ENCODE measurements at places on chromosomes 2 and 18.

GRCh38 chr2:149329489-149330126, 779 bp upstream of the LYPD6 start:
- DNase-seq, result peak; percentile 82

DNA sequence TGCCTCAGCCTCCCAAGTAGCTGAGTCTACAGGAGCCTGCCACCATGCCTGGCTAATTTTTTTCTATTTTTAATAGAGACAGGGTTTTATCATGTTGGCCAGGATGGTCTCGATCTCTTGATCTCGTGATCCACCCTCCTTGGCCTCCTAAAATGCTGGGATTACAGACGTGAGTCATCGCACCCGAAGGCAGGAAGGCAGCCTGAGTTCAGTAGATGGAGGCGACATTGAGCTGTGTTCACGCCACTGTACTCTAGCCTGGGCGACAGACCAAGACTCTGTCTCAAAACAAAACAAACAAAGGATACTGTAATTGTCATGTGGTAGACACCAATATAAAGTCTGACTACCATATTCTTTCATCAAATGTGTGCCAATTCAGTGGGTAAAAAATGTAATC, 500.9 kb upstream of the DSEL start:
- no peak for DNase-seq

DNA sequence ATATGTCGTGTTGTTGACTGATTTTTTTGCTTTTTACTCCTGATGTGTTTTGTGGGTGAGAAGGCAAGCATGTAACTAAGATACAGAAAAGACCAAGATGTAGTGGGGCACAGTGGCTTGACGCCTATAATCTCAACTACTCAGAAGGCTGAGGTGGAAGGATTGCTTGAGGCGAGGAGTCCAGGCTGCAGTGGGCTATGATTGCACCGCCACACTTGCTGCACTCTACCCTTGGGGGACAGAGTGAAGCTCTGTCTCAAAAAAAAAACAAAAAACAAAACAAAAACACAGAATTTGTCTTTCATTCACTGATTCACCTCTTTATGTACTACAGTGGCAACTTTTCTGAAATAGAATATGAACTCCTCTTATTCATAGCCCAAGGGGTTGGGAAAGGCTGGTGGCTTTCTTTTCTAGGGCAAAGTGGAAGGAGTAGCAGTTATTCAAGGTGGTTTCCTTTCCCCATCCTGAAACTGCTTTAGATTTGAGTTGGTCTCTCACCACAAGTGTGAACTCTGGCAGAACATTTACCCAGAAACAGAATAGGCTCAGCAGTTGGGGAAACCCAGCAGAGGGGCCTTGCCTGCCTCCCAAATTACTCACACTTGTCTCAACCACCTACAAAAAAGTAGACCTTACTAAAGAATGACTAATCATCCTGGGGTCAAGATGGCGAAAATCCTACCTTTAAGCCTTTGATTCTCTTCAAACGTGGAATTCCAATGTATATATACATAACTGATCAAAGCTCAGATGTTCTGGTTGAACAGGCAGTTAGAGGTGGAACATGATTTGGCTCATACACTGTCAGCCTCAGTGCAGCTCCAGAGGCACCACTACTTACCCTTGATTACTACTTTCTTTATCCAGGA, 6.5 kb downstream of the TANK start:
- DNase-seq, result peak; percentile 63

- DNase-seq, result peak; percentile 2
Measured at GRCh38 chr18:49784427-49785185, 28.7 kb downstream of the ACAA2 start.

DNA sequence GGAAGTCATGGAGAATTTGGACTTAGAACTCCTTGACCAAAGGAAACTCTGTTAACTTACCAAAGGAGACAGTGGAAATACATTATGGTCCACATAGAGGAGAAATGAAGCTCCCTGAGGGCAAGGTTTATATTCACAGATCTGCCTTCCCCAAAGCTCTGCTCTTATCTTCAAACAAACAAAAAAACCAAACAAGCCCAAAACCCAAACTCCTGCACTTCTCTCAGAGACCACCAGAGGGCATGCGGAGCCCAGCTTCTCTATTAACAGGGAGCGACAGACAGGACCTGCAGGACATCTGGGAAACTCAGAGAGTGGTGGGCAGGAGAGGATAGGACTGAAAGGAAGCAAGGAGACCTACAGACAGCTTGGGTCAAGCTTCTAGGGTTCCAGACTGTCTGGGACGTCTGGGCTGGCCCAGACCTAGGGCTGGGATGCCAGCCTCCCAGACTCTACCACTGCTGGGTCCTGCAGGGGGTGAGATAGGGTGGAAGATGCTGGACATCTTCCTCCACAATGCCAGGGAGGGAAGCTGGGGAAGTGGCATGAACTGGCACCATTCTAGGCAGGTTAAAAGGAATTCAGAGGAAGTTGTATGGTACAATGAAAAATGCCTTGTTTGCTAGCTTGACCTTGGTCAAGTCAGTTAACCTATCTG, 4.0 kb upstream of the WNT10A start:
- DNase-seq, result peak; percentile 51

GRCh38 chr18:45378933-45379332, 236.3 kb upstream of the SLC14A2 start:
- DNase-seq, result no peak

DNA sequence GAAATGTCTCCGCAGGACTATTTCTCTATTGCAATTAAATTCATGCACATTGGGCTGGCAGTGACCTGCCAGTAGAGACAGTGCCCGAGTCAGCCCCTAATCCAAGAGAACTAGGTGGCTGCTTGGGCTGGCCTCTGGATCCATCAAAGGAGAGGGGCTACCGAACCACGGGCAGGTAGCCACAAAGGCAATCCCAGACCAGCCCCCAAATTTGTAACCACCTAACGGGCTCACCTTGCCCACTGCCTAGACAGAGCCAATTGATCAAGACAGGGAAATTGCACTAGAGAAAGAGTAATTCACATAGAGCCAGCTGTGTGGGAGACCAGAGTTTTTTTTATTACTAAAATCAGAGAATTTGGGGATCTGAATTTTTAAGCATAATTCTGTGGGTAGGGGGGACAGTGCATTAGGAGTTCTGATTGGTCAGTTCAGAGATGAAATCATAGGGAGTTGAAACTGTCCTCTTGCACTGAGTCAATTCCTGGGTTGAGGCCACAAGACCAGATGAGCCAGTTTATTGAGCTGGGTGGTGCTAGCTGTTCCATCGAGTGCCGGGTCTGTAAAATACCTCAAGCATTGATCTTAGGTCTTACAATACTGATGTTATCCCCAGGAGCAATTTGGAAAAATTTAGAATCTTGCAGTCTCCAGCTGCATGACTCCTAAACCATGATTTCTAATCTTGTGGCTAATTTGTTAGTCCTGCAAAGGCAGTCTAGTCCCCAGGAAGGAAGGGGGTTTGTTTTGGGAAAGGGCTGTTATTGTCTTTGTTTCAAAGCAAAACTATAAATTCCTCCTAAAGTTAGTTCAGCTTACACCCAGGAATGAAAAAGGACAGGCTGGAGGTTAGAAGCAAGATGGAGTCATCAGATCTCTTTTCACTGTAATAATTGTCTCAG, 260.4 kb upstream of the SP5 start:
- no peak for DNase-seq

GRCh38 chr2:46669996-46670793, 190.8 kb downstream of the TMEM247 start:
- peak; percentile 75 for DNase-seq

GRCh38 chr18:58953627-58954026, 89.0 kb downstream of the ZNF532 start:
- no peak for DNase-seq

- DNase-seq, result no peak
Measured at GRCh38 chr18:31783059-31783458, 22.4 kb upstream of the SLC25A52 start.

DNA sequence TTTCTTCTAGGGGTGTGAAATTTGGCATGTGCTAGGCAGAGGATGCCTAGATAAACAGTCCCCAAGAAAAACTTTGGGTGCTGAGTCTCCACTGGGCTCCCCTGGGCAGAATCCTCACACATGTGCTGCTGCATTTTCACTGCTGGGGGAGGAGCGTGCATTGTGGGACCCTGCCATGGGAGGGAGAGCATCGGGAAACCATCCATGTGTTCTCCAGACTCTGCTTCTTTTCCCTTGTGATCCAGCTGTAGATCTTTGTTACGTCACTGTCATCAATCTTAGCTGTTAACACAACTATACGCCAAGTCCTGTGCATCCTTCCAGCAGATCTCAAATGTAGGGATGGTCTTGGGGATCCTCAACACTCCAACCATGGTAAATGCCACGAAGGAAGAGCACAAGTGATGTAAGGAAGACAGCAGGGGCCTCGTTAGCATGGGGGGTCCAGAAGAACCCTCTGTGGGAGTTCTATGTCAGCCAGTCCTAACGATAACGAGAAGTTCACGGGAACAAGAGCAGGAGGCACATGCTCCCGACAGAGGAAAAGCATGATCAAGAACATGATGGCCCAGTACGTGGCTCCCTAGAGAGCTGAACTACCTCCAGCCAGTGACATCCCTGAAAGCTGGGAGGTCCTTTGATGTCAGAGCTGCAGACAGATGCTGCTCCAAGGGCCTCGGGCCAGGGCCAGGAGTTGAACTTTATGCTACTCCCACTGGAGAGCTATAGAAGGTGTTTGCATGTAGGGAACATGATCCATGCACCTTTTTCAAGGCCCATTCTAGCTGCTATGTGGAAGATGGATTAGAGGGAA, 41.1 kb upstream of the NPAS2 start:
- DNase-seq, result no peak

DNA sequence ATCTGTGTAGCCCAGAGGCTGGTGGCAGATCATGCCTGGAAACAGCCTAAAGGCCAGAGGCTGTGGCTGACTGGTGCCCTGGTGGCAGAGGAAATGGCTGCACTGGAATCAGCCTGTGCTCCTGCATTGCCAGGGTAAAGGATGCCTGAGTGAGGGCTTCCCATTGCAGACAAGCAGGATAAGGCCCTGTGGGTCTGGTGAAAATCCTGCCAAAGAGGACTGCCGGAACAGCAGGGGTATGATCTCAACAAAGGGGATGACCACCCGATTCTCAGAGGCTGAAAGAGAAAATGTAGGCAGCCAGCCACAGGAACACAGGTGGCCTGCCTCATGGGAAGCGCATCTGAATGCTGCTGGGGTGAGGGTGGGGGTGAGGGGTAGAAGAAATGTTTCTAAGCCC, 48.2 kb downstream of the FBXO48 start:
- DNase-seq, result no peak

DNA sequence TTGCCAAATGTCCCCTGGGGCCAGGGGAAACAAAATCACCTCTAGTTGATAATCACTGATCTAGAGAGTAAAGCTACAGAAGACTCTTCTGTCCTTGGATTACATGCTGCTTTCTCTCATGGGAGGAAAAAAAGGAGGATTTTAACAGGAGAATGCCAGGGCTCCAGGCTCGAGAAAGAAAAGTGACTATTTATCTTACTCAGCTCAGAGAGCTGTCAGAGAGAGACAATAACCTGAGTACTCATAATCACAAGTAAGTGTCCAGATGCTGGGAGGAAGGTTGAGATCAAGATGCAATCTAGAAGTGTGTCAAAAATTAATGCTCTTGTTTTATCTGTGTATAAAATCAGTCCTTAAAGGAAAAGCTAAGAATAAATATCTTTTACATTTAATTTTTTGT, 133.3 kb downstream of the PTRHD1 start:
- DNase-seq, result no peak

DNA sequence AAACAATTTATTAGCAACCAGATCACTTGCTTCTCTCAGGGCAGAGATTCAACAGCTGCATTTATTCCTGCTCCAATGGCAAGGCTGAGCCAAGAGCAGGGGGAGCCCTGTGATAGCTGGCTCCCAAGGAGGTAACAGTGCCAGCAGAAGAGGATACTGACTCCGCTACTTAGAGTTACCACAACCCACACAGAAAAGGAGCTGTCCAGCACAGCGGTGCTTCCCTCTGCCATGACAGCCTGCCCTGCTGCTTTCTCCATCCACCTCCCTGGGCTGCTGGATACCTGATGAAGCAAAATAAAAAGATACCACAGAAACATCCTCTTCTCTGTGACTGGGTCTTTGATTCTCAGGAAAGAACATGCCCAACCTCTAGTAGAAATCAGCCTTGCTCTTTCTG, 467.2 kb downstream of the LRRTM4 start:
- DNase-seq, result no peak

GRCh38 chr2:216536734-216537210, 38.1 kb downstream of the RPL37A start:
- DNase-seq, result no peak

DNA sequence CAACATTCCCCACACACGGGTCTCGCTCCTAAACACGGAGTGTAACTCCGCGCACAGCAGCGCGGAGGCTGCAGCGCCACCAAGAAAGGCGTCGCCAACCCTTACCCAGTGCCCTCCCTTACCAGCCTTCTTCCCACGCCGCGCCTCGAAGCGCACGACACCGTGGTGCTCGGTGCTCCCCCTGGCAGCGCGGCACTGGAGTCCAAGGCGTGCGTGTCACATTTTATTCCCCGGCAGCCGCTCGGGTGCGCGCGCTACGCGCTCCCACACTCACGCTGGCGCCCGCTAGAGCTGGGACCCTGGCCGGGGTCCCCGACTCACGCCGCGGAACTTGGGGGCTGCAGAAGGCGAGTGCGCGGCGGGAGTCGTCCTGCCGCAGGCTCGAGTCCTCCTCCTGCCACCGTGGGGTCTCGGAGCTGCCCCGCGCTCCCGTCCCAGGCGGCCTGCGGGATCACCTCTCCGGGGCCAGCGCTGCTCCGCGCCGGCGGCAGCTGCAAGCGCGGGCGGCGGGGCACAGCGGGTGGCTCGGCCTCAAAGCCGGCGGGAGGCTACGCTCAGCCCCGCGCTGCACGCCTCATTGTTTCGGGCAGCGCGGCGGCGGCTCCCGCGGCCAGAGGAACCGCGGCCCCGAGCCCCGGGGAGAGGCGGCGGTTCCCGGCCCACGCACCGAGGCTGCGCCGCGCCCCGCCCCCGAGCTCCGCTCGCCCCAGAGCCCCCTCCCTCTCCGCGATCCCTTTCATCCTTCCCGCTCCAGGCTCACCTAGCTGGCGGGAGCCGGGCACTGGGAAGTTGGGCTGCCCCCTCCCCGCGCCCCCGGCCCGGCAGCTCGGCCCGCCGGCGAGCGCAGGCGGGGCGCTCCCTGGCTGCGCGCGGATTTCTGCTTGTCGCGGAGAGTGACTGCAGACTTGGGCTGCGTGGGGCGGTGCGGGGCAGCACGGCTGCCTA, at the start of gene ST6GAL2:
TSS of gene ST6GAL2 (minus strand) at position 197 of the 945 bp plus-strand sequence. CDS start 42,190 bp downstream, outside the sequence.
- peak; percentile 4 for DNase-seq

GRCh38 chr2:74690571-74690970, 36.5 kb downstream of the SEMA4F start:
- DNase-seq, result peak; percentile 46

DNA sequence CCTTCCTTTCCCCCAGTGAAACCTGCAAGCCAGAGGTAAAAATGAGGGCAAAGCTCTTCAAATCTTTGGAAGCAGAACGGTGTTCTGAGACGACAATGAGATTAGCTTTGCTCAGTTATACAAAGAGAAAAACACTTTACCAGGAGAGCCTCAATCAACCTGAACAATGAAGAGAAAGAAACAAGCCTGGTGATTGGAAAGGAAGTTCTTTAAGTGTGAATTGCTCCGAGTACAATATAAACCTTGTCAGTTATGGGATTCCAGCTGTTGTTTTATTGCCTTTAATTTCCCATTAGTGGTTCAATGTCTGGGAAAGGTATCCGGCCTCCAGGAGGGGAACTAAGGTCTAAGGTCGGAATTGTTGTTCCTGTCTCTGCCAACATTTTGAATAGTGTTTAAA, 901.6 kb downstream of the EPHA4 start:
- DNase-seq, result no peak

Measured in NCI-H226 (cell line).